ENCODE measurements at places on chromosomes 1 and 21.

- no peak for DNase-seq
Measured at GRCh38 chr1:235336903-235337302, 8.5 kb downstream of the GGPS1 start.

- DNase-seq = no peak
Measured at GRCh38 chr21:44991538-44992483, 52.0 kb downstream of the SLX9 start.

DNA sequence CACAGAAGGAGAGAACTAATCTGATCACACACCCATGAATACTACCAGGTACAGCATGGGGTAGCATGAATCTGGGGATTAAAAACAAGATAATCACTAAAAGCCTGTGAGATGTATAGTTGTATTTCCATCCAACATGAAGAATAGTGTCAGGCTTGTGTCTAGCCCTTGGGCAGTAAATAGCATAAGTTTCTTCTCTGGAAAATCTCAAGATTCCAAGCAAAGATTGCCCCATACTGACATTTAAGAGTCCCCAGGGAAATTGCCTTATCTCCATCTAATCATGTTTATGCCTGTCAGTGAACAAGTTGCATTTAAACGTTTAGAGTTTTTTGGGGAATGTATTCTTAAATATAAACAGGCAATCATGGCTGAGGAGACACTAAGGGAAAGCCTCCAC, 109.2 kb upstream of the SERTAD4 start:
- DNase-seq = no peak

DNA sequence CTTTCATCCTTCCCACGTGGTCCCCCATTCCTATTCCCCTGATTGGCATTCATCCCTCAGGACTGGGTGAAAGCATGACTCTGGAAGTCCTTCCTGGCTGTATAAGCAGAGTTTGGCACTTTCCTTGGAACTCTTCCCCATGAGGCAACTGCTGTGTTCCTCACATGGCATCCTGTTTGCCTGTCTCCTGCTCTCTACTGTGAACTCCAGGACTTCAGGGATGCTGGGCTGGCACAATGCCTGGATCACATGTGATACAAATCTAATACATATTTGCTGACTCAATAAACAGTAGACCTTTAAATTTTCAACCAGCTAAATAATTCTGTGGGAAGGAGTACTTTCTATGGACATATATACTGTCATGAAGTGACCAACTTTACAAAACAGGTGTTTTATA, 46.8 kb upstream of the EDEM3 start:
- no peak for DNase-seq

GRCh38 chr1:27004471-27005165, 8.0 kb downstream of the TENT5B start:
- no peak for DNase-seq

Data from transverse colon (tissue), 4 donors.